ENCODE measurements at places on chromosomes 5 and 9.
A peak's percentile ranks its signal among the peaks of the same experiment; 100 is the strongest.

DNA sequence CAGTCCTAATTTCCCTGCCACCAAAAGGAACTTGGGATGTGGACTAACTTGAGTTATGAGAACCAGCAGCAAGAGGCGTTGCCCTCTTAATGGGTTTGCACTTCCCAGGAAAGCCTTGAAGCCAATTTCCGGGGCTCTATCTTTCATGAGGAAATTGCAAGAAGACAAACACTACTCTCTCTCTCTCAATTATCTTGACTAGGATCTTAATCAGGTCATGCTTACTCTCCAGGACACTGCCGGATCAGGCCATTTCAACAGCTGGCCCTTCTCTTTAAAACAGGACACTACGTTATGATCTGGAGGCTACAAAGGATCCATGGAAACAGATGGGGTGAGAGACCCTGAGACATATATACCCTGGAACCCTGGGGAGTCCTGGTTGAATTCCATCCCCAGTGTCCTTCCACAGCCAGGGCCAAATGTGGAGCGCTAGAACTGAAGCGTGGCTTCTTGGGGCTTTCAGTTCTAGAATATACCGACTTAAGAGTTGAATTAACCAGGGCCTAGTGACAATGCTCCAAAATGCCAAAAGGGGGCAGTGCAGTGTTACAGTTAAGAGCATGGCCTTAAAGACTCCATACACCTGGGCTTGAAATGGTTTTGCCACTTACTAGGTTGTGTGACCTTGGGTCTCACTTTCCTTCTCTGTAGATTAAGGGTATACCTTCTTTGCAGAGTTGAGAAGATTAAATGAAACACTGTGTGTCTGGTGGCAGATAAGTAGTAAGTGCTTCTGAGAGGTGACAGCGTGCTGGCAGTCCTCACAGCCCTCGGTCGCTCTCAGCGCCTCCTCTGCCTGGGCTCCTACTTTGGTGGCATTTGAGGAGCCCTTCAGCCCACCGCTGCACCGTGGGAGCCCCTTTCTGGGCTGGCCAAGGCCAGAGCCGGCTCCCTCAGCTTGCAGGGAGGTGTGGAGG lies 21.1 kb downstream of the FAM219A start:
- peak; percentile 73 for DNase-seq

- no peak for DNase-seq
Measured at GRCh38 chr5:56112526-56113121, 117.9 kb upstream of the IL6ST start.

DNA sequence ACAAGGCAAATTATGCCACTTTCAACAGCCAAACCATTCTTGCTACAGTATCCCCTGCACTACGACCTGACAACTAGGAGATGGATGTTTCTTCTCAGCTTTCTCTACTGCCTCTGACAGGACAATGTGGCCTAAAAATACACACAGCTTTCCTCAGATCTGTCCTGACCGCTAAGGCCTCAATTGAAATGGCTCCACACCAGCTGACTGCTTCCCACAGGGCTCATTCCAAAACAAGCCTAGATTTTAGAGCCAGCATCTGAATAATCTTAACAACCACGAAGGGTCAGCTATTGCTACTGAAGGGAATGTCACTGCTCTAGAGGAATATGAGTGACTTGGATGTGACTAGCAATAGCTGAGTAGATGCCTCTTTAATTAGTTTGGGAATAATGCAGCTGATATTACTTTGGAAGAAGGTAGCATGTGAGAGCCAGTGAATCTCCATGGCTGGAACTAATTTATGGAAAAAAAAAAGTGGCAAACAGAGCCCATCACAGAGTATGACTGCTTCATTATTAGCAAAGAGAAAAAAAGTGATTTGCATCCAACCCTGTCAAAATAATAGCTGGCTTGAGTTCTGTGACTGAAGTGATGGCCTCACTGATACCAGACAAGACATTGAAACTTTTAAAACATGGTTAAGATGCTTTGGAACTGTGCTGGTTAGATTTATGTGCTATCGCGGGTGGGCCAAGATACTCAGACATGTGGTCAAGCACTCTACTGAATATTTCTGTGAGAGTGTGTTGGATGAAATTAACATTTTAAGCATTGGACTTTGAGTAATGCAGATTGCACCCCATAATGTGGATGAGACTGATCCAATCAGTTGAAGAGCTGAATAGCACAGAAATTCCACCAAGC lies 450.2 kb downstream of the NR2F1-AS1 start:
- DNase-seq = no peak

DNA sequence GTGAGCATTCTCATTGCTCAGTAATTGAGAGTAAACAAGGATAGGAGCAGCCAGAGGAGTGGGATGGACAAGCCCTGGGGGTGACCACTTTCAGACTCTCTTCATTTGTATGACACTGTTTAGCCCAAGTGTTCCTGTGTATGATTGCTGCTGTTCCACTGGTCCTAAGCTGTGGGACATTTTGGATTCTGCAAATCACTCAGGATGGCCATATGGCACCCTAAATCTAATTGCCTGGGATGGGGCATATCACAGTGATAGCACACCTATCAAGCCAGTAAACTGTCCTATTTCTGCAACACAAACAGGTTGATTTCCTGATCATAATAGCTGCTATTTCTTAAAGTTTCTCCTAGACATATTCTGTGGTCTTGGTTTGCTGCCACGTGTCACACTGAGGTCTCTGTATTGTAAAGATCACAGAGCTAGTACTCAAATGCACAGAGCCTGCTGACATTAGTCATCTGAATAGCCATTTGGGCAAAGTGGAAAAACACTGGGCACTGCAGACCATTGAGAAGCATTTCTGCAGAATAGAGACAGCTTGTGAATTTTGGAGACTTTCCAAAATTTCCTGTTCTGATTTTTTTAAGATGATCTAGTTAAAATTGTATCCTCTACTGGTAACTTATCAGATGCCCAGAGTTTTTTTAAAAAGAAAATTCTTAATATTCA lies 320.2 kb downstream of the RFX3 start:
- peak; percentile 78 for DNase-seq

DNA sequence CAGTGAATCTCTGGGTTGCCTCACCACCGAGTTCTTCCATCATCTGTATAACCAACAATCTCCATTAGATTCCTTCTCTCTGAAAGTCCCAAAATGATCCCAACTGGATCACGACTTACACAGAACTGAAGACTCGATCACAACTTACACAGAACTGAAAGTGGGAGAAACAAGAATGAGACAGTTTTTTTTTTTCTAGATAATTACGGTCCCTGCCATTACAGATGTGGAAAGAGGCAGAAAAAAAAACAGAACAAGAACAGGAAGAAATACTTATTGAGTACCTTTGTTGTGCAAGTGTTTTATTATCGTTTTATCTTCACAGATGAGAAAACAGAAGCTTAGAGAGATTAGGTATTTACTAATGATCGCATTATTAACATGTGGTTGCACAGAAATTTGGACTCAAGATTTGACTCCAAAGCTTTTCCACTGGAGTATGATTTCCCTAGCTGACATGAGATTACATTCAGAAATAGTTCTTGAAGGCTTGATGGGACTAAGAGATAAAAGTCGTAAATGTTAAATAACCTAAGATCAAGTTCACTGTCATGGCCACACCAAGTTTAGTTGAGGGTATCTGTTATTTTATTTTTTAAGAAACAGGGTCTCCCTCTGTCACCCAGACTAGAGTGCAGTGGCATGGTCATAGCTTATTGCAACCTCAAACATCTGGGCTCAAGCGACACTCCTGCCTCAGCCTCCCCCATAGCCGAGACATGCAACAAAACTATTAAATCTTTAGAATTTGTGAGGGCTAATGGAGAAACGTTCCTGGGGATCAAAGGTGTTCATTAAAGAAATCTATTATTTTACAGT lies 8.9 kb downstream of the PLK2 start:
- no peak for DNase-seq

DNA sequence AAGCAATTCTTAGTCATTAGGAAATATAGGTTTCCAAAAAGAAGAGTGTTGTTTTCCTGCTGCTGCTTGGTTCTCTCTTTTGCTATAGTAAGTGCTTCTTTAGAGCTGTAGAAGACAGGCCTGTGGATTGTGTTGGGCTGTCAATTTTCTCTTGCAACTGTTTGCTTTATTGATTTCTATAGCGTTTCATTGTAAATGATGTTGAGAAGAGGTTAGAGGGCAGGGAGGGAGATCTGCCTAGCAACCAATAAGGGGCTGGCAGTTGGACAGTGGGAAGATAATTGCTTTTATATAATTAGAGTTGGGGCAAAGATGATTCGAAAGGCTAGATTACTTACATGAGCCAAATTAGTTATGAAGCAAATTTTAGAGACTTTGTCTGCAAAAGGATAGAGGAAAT lies 11.1 kb downstream of the UNC13B start:
- peak; percentile 92 for DNase-seq

- no peak for DNase-seq
Measured at GRCh38 chr9:93673839-93674334, 97.5 kb downstream of the PHF2 start.

GRCh38 chr9:113616116-113616515 lies 152.6 kb downstream of the RGS3 start:
- DNase-seq = no peak
